ENCODE measurements at places on chromosomes 5 and 9.

DNA sequence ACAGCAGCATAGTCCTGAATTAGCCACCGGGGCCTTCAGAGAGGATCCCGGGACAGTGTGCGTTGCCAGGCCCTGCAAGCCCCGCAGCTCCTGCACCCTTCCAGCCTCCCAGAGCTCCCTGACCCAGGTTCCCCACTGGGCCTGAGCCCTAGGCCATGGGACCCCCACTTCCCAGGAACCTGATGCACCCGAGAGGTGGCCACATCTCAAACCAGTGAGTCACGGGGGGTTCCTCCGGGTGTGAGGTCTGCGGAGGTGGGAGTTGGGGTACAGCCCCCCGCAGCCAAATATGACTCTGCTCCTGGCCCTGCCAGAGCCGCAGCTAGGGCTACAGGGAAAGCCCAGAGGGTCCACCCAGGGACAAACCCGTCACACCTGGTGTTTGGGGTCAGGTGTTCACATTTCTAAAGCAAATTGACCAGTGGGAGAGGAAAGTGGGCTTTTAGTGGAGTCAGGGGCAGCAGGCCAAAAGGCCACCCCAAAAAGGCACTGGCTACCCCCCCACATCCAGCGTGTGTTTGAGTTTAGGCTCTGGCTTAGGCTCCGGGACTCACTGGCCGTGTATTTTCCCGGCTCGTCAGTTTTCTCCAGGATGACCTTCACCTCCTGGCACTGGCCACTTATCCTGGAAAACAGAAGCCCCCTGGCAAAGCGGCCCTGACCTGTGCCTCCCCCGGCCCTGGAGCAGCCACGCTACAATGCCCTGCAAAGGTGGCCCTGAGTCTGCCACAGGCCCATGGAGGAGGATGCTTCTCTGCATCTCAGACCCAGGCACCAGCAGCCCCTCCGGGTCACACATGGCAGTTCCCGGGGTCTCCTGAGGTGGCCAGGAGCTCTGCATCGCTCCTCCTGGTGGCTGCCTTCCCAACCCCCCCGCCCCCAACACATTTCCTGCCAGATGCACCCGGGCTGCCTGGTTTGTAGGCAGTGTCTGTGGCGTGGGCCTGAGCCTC, 17.4 kb upstream of the OBP2B start:
- DNase-seq = no peak

- no peak for DNase-seq
These were observed 51.9 kb upstream of the SHB start for GRCh38 chr9:38120961-38121360.

DNA sequence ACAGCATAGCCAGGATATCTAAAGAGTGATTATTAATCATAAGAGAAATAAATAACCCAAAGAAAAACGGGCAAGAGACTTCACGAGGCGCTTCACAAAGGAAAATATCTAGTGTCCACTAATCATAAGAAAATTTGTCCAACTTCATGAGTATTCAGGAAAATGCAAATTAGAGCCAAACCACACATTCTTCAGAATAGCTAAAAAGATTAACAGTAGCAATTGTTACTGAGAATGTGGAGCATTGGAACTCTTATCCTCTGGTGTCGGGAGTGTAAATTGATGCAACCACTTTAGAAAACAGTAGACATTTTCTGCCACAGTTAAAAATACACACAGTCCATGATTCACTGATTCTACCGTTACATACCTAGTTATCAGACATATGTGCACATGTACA, 145.7 kb downstream of the CWC27 start:
- DNase-seq = no peak

DNA sequence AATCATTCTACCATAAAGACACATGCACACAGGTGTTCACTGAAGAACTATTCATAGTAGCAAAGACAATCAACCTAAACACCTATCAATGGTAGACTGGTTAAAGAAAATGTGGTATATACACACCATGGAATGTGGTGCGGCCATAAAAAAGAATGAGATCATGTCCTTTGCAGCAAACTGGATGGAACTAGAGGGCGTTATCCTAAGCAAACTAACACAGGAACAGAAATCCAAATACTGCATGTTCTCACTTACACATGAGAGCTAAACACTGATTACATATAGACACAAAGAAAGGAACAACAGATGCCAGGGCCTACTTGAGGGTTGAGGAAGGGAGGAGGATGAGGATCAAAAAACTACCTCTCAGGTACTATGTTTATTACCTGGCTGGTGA, 103.8 kb downstream of the DRD1 start:
- no peak for DNase-seq

DNA sequence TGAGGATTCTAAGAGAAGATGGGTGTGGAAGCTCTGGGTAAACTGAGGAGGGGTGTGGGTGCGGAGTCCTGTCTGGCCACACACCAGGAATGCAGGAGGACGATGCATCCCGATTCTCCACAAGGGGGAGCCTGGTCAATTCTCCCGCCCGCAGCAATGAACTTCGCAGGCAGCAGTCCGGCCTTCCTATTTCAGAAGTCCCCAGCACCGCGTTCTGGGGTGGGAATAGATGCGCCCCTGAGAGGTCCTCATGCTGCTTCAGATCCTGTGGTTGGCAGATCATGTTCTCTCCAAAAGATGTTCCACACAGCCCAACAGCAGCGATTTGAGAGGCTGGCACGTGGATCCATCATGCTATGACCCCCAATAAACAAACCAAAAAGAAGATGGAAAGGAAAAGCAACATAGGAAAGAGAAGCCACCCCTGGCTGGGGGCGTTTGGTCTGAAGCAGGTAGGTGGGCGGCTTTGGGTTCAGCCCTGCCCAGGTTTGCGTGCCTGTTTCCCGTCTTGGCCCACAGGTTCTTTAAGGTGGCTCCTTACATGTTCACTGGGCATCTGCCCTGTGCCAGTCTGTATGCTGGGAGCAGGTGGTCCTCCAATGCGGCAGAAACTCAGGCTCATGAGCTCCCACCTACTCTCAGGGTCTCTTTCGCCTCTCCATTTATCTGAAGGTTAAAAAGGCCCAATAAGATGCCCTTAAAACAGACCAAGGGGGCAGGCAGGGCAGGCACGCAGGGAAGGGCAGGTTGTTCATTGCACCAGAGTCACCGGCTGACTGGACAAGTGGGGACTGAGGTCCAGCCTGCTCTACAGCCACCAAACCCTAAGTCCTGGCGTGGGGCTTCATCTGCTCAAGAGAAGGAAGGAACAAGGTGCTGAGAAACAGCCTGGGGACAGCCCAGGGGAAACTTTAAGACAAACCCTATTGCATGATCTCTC, 171.6 kb downstream of the PAX5 start:
- DNase-seq = peak; percentile 45

GRCh38 chr5:167147879-167148278, 1143.6 kb upstream of the WWC1 start:
- no peak for DNase-seq

- DNase-seq = no peak
These were observed 143.3 kb downstream of the TRPM3 start for GRCh38 chr9:70978085-70978484.

DNA sequence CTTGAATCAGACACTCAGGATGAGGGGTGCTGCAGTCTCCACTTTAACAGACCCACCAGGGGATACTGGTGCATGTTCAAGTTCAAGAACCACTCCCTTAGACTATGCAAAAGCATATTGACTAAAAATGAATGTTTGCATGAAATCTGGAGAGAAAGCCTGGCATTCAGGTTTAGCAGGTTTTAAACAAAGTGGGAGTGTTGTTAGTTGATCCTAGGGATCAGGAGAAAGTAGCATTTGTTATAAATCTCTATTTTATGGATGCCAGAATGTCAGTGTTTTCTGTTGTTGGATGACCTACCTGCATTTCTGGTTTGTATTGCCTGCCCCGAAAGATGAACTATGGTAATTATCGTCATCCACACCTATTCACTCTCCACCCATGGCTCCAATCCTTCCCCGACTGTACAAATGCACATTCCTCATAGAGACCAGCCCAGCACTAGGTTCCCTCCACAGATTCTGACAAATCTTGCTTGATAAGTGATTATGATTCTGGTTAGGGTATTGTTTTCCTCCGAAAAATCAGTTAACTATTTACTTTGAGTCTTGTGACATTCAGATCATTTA, 17.2 kb downstream of the TMEM252 start:
- DNase-seq = no peak

DNA sequence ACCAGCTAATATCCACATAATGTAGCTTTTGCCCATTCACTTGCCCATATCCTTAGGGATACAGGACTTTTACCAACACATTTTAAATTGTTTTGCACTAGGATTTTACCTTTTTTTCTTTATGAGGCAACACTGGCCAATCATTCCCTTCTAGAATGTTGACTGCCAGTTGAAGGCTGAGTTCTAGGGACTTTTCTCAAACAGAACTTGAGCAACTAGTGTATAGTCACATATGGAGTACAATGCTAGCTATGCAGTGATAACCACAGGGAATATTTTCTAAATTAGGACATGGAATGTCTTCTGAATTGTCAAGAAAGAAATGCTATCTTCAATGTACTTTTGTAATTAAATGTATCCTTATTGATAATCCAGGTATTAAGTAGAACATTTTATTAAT, 133.6 kb downstream of the OXCT1 start:
- no peak for DNase-seq

DNA sequence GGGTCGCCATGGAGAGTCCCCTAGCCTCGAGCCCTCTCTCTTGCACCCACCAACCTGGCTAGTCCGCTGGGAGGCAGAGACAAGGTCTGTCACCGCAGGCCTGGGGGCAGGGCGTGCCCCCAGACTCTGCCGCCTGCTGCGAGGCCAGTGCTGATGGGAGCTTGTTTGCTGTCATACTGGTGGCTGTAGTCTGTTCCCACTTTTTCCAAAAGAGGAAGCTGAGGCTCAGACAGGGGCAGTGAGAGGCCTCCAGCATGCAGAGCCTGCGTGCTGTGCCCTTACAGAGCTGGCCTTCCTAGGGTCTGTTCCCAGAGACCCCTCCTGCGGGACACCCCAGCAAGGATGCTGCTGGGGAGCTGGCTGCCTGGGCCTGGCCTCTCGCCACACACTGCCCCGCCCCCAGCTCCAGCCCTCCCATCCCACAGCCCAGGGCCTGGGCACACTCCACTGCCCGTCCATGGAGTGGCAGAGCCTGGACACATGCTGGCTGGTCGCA, 21.0 kb upstream of the SUSD3 start:
- DNase-seq = no peak

DNA sequence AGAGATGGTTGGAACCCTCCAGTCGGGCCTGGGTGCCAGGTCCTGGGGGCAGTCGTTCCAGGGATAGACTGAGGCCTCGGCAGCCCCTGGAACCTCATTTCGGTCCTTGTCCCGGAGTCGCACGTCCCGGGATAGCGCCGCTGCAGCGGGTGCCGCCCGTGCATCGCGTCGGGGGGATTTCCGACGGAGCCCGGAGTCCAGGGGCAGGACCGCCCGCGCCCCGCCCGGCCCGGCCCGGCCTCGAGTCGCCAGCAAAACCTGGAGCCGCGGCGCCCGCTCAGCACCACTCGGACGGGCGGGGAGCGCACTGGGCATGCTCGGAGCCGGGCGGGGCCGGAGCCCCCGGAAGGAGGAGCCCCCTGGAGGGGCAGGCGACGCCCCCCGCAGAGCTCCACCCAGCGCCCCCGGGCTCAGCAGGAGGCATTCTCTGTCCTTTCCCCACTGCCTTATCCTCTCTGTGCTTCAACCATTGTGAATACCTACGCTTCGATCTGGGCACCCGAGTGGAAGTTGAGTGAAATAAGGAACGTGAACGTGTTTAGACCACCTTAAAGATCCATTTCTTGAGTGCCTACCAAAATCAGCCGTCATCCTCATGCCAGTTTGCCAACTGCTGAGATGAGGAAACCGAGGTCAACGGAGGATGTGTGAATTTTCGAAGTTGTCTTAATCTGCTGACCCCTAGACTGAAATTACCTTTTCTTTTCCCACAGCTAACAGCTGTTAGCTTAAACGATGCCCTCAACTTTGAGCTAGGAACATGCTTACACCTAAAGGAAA, 1.7 kb upstream of the PTPN3 start:
- peak; percentile 79 for DNase-seq

DNA sequence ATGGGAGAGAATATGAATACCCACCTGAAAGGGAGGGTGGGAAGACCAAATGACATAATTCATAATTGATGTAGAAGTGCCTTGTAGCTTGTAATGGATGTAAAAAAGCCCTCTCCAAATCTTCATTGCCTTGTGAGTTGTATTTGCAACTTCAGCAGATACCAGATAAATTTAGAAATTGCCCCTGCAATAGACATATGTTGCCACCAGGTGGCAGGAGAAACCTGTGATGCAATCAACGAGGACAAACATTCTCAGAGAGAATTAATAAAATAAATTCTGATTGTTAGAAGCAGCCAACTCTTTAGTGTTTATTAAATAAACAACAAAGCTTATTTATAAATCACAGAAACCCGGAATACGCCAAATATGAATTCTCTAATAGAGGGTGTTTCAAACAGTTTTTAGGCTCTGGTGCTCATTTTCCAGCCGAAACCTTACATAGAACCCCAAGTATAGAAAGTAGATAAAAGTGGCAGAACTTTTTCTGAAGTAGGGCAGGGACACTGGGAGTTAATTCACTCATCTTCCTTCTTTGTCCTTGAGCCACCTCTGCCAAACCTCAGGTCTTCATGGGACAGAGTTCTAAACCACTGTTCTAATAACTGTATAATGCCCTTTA, 147.8 kb downstream of the TMEM38B start:
- no peak for DNase-seq

GRCh38 chr5:169286572-169287300, 14.2 kb downstream of the SLIT3 start:
- DNase-seq = no peak

DNA sequence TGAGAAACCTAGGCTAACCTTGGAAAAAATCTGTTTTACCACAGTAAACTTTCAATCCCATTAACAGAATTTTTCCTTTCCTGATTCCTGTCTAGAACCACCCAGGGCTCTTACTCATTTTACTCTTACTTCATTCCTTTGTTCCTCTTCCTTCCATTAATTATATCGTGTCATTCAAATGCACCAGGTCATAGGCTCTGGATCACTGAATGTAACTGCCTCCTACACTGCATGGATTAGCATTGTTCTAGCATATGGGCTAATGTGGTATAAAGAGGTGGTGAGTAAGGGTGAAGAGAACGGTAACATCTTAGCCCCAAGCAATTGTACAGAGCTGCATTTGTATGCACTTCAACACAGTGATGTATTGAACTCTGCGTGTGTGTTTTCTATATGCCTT, 49.5 kb upstream of the SPINK5 start:
- no peak for DNase-seq

- no peak for DNase-seq
These were observed 15.0 kb upstream of the TIFAB start for GRCh38 chr5:135467051-135467625.

- no peak for DNase-seq
These were observed 247.4 kb downstream of the PRELID2 start for GRCh38 chr5:145587710-145588109.

DNA sequence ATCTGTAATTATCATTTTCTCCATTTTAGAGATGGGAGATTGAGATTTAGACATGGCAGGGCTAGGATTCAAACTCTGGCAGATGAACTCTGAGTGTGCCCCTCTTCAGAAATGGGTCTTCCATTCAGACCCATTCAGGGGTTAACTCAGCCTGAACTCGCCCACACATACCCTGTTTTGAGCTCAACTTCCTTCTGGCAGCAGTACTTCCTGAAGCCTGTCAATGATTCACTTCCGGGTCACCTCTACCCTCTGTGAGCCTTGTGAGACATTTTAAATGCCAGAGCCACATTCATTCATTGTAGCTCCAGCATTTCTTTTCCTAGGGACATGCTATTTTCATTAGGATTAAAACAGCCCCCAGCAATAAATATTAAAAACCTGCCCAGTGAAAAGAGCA, 209.3 kb upstream of the SLC24A2 start:
- DNase-seq = no peak

All from Right ventricle myocardium superior (tissue), 1 donor.